ENCODE measurements at places on chromosomes 7 and 10.
A peak's percentile ranks its signal among the peaks of the same experiment; 100 is the strongest.

DNA sequence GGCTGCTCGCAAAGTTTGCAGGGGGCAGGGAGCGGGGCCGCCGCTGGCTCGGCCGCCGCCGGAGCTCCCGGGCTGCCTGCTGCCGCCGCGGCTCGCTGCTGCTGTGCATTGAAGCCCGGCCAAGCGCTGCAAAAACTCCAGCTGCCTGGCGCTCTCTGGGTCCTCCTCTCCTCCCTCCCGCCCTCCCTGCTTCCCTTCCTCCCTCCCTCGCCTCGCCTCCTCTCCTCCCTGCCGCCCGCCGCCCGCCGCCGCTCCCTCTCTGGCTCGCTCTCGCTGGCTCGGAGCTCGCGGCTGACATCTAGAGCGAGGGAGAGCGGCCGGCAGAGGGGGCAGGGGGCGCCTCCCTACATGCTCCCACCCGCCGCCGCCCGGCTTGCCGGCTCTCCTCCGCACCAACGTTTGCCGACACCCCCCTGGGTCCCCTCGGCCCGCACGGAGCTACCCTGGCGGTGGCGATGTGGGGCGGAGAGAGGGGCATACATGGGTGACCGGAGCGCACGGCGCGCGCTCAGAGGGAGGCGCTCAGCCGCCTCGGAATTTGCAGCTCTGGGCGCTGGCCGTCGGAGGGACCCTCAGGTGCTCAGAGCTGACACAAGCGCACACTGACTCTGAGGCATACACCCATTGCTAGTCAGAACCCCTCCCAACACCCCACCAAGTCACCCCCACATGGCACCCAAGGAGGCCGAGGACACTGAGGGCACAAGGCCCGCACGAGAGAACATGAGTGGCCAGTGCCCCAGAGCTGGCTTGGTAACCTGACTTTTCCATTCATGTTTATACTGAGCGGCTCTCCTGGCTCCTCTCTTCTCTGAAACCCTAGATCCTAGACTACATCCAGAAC is 1.2 kb upstream of the PLXNA4 start:
- DNase-seq, result no peak

DNA sequence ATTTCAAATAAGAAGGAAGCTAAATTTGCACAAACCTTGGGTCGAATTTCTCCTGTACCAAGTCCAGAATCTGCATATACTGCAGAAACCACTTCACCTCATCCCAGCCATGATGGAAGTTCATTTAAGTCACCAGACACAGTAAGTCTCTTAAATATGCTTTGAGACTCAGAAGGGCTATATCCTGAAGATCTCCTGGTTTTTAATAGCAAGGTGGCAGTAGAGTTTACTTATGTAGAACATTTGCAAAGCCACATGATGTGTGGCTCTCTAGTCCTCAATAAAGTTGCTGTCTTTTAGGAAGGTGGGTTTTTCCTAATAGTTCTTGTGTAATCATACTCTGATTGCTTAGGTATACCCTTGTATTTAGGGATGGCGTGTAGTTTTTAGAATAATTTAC is 8.7 kb downstream of the DBF4 start:
- DNase-seq, result no peak

DNA sequence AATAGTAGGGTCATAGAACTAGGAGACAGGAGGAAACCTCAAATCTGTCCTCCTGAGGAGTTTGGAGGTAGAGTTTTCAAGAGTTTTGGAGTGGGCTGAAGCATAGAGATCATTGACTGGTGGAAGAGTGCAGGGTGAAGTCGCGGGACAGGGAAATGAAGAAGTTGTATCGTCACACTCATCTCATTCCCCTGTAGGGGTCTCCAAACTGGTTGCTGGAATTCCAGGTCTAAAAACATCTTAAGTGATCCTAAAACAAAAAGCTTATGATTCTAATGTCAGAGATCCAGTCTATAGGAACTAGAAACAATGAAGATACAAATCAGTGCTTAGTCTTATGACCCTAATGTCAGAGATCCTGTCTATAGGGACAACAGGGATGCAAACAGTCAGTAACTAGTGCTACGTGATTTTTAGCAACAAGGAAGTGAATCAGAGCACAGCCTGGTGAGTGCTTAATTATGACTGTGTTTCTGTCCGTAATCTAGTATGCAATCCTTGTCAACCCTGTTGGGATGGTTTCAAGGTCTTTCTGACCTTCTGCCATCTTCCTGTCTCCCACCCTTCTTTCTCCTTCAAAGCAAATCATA is 139.4 kb downstream of the SKIDA1 start:
- DNase-seq, result no peak

DNA sequence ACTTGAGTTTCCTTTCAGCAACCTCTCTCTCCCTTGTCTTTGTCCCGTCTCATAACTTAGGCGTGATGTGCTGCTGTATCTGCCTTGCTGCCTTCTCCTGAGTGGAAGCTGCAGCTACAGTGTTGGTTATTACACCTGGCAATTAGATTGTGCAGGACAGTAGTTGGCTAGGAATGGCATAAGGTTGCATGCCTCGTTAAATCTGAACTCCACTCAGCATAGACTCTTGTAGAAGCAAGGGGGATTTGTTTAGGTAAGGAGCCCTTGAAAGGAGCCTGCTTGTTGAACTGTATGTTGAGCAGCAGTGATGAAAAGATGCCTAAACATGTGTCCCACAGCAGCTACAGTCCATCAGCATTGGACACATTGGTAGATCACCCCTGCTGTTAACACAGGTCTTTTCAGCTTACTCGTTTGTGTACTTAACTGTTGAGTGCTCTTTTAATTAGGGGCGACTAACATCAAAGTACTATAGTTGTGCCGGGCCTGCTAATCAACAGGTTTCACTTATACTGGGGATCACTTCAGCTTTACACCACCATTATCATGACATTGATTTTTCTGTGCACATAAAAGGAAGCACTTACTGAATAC is 225.0 kb downstream of the AUTS2 start:
- DNase-seq, result no peak

DNA sequence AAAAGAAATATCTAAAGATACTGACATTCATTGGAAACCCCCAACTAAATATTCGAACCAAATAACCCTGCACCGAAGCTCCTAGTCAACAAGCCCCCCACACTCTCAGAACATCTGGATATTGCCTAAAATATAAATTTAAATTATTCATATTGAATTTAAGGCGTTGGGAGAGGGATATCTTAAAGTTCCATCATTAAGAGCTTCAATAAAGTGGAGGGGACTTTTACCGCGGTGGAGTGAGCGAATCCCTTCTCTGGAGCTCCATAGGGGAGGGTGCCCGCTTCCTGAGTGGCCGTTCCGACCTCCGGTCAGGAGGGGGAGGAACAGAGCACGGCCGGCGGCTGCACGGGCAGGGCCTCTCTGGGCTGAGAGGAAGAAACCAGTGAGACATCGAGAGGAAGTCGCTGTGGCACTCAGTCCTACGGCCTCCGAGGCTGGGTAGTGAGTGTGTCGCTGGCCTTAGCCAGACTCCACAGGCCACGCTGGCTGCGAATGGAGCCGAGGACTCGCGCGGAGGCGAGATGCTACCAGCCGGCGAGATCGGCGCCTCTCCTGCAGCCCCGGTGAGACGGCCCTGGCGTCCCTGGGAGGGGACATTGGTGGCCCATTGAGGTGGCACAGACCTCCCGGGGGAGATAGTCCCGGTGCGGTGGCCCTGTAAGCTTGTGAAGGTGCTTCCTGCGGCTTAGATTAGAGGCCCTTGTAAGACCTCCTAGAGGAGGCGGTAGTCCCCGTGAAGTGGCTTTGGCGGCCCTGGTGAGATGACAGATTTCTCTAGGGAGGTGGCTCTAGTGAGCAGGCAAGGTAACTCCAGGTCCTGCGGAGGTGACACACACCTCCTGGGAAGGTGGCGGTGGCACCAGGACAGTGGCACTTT is at the start of gene RINT1:
TSS of gene RINT1 (plus strand) at position 410 of the 880 bp plus-strand sequence. CDS start at position 525, 115 bp downstream.
- DNase-seq, result peak; percentile 94

GRCh38 chr10:101050208-101051069 is 11.3 kb upstream of the KAZALD1 start:
- peak; percentile 76 for DNase-seq

DNA sequence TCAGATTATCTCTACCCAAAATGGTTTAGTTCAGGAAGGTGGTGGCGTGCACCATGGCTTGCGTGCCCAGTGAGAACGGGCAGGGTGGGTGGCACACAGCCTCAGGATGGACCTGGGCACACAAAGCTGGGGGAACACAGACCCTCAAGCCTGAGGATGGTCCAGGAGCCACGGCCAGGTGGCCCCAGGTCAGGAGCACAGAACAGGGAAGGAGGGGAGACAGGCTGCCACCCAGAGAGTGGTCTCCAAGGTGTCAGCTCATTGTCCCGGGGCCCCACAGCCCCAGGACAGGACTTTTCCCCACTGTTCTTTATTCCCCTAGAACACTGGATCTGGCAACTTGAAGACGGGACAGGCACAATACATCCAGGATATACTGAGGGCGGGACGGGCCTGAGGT is 75.6 kb upstream of the MGMT start:
- DNase-seq, result no peak

GRCh38 chr7:112422842-112423496 is 27.3 kb upstream of the IFRD1 start:
- no peak for DNase-seq

GRCh38 chr7:40220421-40220911 is 85.7 kb downstream of the SUGCT start:
- DNase-seq, result no peak

- peak; percentile 83 for DNase-seq
These were observed at the start of gene KDM7A for GRCh38 chr7:140176811-140177702. KDM7A (minus strand) TSS chr7:140176983; CDS start chr7:140176937, 46 bp downstream.

GRCh38 chr7:67392596-67393438 is 396.2 kb downstream of the TYW1 start:
- DNase-seq, result no peak

GRCh38 chr7:131265227-131265626 is 62.4 kb upstream of the MKLN1 start:
- DNase-seq, result no peak

GRCh38 chr10:110569736-110570135 is 2.2 kb downstream of the SMC3 start:
- no peak for DNase-seq

GRCh38 chr10:45373576-45374349 is at the start of gene ALOX5:
ALOX5 (plus strand) TSS chr10:45374216; CDS start chr10:45374280, 64 bp downstream.
- DNase-seq, result no peak

- DNase-seq, result no peak
These were observed 1.2 kb upstream of the DNAJC9 start for GRCh38 chr10:73248259-73248724.
